Upper lobe of right lung (tissue), 1 donor: ENCODE measurements at places on chromosomes 12 and 14. TPM values are rescaled to one million over a fixed set of nuclear protein-coding genes. Genes with fewer than 3 reads are reported as not detected.
A peak's percentile ranks its signal among the peaks of the same experiment; 100 is the strongest.

DNA sequence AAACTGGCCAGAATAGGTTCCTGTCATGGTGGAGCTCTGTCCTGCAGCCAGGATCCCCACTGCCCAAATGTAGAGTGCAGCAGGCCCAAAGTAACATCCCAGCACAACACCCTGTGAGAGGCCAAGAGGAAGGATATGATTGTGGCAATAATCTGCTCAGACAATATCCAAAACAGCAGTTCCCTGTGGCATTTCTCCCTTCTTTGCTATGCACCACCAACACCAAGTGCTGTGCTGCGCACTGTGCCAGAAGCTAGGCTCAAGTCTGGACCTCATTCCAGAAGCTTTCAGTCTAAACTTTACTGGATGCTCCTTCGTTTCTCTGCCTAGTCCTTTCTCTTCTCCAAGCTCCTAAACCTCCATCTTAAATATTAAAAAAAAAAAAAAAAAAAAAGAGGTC, 33.4 kb downstream of the SLC11A2 start:
- DNase-seq, result no peak

DNA sequence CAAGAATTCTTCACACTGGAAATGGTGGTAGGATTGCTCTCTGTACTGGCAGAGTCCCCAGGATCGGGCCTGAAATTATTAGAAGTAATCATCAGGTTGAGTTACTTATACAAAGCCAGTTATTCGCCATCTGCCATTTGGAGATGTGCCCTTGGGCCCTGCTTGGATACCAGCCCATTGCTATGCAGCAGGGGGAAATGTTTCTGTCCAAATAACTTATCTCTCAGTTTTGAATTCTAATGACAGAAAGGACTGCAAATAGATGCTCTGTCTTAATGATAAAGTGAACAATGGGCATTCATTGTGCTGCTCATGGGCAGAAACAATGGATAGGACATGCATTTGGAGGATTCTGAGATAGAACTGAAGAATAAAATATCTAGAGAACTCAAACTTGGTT, 139.1 kb upstream of the PELI2 start:
- DNase-seq, result no peak

DNA sequence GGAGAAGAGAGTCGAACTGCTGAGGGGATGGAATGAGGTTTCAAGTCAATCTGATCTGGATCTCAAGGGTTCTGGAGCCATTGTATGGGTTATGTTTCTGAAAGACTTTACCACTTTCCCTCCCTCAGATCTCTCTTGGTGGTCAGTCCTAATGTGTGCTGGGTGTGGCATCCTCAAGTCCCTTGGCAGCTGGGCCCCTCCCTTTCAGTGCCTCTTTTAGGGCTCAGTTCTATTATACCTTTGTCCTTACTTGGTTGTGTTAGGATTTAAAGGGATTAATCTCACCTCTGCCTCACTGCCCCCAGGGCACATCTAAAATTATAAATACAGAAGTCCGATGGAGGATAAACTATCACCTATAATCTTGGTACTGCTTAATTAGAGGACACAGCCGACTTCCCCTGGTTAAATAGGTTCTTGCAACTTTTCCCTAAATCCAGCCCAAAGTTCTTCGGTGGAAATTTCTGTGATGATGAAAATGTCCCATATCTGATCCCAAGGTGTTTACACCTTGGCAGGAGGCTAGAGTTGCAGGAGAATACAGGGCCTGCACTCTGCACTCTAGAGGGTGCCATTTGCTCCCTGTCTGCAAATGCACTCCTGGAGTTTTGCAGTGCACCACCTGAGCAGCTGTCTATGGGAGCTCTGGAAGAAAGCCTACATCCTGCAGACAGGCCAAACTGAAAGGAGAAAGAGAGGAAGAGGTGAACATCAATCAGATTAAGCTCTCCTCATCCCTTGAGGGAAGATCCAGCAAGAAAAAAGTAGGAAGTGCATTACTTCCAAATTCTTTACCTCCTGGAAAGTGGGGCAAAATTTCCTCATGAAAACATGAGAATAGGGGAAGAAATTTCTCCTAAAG, 106.8 kb downstream of the NUAK1 start:
- no peak for DNase-seq

GRCh38 chr12:1841586-1842182, 21.3 kb downstream of the LRTM2 start:
- DNase-seq, result peak; percentile 40

DNA sequence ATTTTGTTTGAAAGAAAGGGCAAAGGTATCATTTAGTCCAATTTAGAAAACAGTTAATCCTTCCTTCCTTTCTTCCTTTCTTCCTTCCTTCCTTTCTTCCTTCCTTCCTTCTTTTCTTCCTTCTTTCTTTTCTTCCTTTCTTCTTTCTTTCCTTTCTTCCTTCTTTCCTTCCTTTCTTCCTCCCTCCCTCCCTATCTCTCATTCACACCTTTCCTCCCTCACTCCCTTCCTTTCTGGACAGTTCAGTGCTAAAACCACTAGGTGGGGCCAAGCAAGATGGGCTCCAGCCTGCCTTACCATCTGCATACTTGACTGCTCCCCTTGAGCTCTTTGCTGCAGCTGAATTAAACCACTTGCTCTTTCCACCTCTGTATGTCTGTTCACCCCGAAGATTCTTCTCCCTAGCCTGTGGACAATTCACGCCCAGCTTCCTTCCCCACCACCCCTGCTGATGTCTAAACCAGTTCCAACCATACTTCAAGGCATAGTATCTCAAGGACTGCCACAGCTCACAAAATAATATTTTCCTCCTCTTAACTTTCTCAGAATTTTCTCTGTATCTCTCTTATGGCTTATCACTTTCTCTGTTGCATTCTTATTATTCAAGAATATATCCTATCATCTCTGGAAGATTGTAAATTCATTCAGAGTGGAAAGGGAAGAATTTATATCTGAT, 78.0 kb downstream of the DBX2 start:
- DNase-seq, result no peak

DNA sequence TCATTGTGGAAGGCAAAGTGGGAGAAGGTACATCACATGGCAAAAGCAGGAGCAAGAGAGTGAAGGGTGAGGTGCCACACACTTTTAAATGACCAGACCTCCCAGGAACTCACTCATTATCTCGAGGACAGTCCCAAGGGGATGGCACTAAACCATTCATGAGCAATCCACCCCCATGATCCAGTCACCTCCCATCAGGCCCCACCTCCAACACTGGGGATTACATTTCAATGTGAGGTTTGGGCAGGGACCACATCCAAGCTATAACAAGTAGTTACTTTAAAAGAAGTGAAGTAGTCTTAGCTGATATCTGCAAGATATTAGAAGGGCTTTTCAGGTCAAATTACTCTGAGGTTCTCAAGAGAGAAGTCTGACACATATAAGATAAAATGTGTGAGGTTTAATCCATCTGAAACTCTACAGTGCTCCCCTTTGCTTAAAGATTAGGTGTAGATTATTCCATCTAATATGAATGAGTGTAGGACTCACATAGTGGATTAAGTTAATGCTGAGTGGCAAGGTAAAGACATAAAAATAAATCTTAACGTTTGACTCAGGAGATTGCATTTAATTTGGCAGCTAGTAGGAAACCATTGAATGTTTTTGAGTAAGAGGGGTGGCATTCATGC, 130.8 kb downstream of the TMX1 start:
- no peak for DNase-seq

DNA sequence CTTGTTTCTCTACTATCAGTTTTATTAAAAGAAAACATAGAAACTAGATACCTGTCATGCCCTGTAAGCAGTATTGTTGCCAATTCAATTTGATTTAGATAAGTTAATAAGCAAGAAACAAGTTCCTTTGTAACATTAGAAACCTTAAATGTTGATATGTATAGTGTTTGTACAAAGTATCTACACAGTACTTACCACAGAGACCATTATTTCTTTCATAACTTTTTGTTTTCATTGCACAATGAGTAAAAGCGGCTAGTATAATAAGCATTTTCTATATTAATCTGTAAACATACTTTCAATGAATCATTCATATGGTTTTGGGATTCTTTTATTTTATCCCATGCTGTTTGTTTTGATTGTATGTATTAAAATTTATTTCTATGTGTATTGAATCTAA, 305.1 kb downstream of the TTC6 start:
- no peak for DNase-seq

- DNase-seq, result no peak
Measured at GRCh38 chr12:132288516-132289215, 40.7 kb downstream of the GALNT9 start.

Gene FGF6
- total RNA-seq, result not detected

DNA sequence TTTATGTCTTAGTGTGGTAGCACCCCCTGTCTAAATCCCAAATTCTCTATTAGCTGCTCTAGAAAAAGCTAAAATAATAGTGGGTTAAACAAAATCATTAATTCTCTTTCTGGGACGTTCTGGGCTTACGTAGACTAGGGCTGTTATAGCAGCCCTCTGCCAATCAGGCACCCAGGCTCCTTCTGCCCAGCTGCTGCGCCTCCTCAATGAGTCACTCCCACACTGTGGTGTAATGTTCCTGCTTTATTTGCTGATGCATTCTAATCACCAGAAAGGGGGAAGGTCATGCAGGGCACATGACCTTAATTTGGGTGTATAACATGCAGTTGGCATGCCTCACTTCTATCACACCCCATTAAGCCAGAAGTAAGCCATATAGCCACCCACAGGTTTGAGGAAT, 294.5 kb downstream of the GALC start:
- DNase-seq, result no peak

DNA sequence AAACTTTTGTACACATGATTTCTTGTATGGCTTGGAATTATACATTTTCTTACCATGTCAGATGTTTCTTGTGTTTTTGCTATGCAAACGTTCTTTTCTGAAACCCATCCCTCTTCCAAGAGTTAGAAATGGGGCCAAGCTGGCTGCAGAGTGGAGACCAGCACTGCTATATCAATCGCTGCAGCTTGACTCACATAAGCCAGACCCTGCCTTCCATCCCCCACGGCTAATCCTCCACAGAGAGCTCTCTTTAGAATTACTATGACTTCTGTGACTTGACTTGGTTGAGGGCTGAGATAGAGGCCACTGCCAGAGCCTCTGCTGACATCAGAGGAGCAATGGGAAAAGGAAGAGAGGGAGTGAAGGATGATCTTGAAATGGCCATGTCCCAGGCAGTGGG, 147.9 kb downstream of the DACT1 start:
- DNase-seq, result no peak

Gene SLC25A3
- total RNA-seq, result 355 TPM

Gene TAS2R7
- total RNA-seq, result not detected

Gene DPY19L2
- 2.3 TPM for total RNA-seq

Gene MYBPC1
- total RNA-seq, result not detected

Gene TAS2R14
- total RNA-seq, result 2.5 TPM

GRCh38 chr14:88955455-88955854, 131.0 kb downstream of the TTC8 start:
- DNase-seq, result no peak

Gene C14orf180
- total RNA-seq, result 0.14 TPM

Gene JPH4
- 6.2 TPM for total RNA-seq

DNA sequence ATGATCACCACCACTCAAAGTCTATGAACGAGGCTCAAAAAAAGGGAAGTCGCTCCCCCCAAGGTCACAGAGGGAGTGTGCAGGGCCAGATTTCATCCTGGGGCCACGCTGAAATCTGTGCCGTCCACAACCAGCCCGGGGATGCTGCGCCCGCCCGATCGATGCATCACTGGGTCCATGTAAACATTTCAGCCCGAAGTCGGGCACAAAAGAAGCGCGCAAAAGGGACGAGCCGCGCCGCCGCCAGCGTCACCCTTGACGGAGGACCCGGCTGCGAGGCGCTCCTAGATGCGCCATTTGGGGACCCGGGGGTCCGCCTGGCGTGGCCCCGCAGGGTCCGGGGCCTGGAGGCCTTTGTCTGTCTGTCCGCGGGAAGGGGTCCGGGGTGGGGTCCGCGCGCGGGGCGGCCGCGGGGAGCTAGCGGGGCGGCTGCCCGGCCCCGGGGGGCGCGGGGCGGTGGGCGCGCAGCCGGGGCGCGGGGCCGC, 503 bp downstream of the FBXO21 start:
- peak; percentile 69 for DNase-seq

- DNase-seq, result no peak
Measured at GRCh38 chr12:109448272-109448671, 28.8 kb downstream of the KCTD10 start.

GRCh38 chr14:100472094-100472455, 115.1 kb downstream of the BEGAIN start:
- DNase-seq, result no peak

Gene FOXM1
- total RNA-seq, result 1.0 TPM

GRCh38 chr14:91835920-91836843, 31.2 kb downstream of the TC2N start:
- DNase-seq, result peak; percentile 96

DNA sequence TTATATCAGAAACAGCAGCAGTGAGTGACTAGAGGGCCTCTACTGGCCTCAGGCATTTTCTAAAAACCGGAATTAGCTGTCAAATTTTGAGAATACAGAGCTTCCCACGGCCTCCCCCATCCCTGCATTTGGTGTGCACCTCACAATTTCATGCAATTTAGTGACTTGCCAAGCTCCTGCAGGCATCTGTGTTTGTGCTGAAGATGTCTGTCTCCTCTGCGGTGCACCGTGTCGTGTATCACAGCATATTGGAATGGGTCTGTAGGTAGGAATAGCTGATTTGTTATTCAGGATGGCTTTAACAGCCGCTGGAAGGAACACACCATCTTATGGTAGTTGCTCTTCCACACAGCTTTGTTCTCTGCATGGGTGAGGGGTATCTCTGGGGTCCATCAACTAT, 140.3 kb downstream of the SSPN start:
- DNase-seq, result no peak

DNA sequence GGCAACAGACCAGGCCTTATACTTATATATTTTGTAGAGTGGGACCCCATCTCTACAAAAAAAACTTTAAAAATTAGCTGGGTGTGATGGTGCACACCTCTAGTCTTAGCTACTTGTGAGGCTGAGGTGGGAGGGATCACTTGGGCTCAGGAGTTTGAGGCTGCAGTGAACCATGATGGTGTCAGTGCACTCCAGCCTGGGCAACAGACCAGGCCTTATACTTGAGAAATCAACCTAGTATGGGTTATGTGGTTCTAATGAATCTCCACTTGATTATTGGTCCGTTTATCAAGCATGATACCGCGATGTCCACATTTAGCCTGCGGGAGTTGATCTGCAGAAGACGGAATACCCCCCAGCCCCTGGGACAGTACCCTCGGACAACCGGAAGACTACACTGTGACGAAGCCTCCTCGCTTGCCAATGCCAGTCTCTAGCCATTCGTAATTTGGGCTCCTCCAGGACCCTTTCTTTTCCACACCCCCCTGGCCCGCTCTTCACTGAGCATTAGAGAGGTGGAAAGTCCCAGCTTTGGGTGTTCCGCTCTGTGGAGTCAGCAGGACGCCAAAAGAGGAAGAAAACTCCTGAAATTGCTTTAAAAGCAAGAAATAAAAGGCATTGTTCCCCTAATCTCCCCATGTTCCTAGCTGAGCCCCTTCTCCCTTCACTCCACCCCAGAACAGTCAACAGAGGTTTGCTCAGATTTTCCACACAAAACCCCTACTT, 19.4 kb downstream of the LTBP2 start:
- DNase-seq, result no peak

GRCh38 chr12:51009056-51009440, 17.1 kb downstream of the SLC11A2 start:
- peak; percentile 88 for DNase-seq

Gene CDH24
- 7.8 TPM for total RNA-seq
